ENCODE measurements at places on chromosomes 1 and 21. TPM values are rescaled to one million over a fixed set of nuclear protein-coding genes. Genes with fewer than 3 reads are reported as not detected.

- DNase-seq, result no peak
Observed at GRCh38 chr1:85746777-85747176, 38.5 kb upstream of the ZNHIT6 start.

DNA sequence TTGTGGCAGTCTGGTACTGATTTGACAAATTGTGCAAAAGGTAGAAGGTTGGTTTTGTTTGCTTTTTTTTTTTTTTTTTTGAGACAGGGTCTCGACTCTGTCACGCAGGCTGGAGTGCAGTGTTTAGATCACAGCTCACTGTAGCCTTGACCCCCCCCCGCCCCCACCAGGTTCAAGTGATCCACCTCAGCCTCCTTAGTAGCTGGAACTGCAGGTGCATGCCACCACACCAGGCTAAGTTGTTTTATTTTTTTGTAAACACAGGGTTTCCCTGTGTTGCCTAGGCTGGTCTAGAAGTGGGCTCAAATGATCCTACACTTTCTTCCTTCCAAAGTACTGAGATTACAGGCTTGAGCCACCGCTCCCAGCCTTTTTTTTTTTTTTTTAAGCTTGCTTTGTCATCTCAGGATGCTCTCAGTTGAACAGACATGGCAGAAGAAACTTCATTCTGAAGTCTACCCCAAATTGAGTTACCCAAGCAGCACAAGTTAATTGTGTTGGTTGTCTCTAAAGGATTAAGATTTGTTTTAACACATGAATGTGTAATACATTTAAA is 8.2 kb downstream of the KDM1A start:
- no peak for DNase-seq

DNA sequence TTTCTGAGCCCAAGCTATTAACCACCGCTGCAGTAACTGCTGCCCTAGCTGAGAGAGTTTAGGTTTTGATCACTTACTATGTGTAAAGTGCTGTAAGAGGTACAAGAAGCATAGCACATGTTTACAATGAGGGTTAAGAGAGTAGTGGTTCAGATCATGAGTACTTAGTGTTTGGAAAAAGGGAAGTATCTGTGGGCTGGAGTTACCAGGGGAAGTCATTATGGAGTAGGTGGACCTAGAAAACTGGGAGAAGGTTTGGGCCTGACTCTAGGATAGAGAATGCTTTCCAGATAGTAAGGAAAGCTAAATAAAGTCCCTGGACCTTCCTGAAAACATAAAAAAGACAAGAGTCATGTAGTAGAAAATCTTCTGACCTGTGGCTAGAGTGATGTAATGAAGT is 149.6 kb upstream of the PLXNA2 start:
- DNase-seq, result no peak

DNA sequence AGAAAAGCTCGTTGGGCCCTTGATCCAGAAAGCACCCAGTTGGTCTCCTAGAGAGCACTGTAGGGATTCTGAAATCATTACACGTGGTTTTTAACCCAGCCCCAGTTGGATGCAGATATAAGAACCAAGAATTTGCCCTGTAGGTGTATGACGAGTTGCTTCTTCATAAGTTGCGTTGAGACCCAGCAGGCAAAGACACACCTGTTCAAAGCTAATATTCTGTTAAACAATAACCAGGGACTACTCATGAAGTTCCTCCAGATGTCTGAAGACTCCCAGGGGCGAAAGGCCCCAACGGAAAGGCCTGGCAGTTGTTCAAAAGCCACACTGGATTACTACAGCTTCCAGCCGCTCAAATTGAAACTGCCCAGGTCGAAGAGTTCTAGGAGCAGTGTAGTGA is 88.6 kb upstream of the HNRNPU start:
- DNase-seq, result peak; percentile 61

GRCh38 chr1:185237661-185238060 is 79.4 kb downstream of the IVNS1ABP start:
- DNase-seq, result no peak

- no peak for DNase-seq
Observed at GRCh38 chr1:82511441-82511840, 710.7 kb downstream of the ADGRL2 start.

DNA sequence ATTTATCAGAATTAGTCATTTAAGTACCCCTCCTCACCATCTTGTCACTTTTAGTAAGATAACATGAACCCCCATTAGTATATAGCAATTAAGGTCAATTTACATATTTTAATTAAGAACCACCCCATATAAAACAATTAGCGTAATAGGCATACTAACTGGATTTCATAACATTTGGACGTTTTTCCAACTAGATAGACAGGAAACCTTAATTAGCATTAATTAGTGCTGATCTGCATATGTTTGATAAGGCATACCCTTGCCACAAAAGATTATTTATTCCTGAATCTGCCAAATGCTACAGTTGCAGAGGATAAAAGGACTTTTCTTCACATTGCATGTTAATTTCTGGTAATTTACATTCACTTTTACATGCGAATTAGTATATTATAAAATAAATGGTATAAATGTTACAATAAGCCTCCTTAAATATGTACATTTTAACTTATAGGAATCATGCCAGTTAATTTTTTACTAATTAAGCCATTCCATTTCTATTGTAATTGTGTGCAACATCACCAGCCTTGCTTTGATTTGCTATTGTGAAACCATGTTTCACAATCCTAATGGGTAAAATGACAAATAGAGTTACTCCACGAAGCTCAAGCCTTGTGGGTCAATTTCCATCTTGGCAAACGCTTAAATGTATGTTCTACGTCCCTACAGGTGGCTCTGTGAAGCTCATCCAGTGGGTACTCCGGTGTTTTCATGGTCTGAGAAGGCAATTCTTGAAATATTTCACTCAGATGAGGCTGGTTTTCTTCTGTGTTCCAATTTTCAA is 469.6 kb downstream of the DPYD start:
- no peak for DNase-seq

GRCh38 chr1:108011295-108011694 is 46.3 kb upstream of the VAV3 start:
- no peak for DNase-seq

DNA sequence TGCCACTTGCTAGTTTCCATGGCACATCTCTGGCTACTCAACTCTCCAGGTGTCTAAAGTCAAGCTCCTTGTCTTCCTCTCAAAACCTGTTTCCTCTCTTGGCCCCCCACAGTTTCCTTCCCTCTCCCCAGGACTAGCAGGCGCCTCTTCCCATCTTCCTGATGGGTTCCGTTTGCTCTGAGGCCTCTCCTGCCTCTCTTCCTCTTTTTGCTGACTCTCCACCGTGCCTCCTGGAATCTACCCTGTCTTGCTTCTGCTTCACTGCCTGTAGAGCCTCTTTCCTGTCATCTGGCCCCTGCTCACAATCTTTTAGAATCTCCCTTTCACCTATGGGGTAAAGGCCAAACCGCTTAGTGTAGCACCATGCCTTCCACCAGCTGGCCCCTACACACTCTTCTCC is 21.8 kb upstream of the LHX4 start:
- no peak for DNase-seq

GRCh38 chr1:180911640-180912191 is 981 bp upstream of the KIAA1614 start:
- DNase-seq, result peak; percentile 32

DNA sequence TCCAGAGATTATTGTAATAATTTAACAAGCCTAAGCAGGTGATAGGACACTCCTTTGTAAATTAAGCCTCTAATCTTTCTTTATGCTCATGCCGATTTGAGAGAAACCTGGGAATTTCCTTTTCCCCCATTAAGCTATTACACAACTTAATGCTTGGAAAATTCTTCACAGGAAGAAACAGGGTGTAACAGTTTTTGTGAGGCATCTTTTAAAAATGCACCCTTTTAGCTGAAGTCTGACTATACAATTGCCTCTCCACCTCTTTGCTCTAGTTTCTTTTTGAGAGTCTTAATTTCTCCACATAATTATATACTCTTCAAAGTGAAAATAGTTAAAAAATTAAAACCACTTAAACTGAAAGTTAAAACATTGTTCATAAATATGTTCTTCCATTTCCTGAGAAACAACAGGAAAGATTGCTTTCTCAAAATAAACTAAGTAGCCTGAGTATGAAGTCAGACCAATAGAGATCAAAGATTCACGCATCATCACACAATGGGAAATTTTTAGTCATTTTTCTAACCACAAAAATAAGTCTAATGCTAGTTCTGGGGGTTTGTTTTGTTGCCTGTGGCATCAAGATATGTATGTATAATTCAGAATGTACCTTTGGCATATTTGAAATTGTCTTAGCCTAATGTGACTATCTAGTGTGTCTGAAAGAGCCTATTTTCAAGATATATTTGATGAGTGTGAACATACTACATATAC is 34.7 kb downstream of the LRRC8D start:
- no peak for DNase-seq

The ATXN7L2 gene
- polyA plus RNA-seq, result 5.3 TPM

The E2F2 gene
- polyA plus RNA-seq, result 0.21 TPM

The TMEM240 gene
- polyA plus RNA-seq, result 2.1 TPM

The ICOSLG gene
- polyA plus RNA-seq, result 1.9 TPM

The A3GALT2 gene
- polyA plus RNA-seq, result not detected
